M059J (cell line): ENCODE measurements at places on chromosomes 4 and X. TPM values are rescaled to one million over a fixed set of nuclear protein-coding genes. Genes with fewer than 3 reads are reported as not detected.

DNA sequence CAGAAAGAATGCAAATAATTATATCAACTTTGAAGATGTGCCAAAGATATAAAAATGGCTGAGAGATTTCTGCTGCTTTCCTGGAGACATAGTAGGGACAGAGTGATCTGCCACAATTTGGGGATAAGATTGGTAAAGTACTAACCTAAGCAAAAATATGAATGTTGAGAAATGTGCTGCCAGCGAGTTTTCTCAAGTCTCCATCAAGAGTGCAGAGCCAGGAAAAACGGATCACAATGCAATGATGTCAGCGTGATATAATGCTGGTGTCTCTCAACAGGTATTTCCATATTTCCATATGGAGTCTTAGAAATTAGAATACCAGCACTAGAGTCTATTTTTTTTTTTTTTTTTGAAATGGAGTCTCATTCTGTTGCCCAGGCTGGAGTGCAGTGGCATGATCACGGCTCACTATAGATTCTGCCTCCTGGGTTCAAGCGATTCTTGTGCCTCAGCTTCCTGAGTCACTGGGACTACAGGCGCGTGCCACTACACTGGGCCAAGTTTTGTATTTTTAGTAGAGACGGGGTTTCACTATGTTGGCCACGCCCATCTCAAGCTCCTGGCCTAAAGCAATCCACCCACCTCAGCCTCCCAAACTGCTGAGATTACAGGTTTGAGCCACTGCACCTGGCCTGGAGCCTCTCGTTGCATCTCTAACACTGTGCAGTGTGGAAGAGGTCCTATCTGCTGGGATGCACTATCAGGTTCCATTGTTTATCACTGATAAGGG is 893.5 kb downstream of the TRIML1 start:
- DNase-seq, result no peak

The PLP1 gene
- not detected in 2 replicates for total RNA-seq

The POF1B gene
- total RNA-seq, result not detected in 2 replicates

The CFP gene
- not detected in 2 replicates for total RNA-seq

The SPARCL1 gene
- total RNA-seq, result 0.07 and 0.37 TPM in 2 replicates

- DNase-seq, result peak; percentile 57
Observed at GRCh38 chrX:40008791-40009461, 88.8 kb downstream of the BCOR start.

- DNase-seq, result peak; percentile 87
Observed at GRCh38 chrX:15988661-15989603, 134.3 kb upstream of the AP1S2 start.

DNA sequence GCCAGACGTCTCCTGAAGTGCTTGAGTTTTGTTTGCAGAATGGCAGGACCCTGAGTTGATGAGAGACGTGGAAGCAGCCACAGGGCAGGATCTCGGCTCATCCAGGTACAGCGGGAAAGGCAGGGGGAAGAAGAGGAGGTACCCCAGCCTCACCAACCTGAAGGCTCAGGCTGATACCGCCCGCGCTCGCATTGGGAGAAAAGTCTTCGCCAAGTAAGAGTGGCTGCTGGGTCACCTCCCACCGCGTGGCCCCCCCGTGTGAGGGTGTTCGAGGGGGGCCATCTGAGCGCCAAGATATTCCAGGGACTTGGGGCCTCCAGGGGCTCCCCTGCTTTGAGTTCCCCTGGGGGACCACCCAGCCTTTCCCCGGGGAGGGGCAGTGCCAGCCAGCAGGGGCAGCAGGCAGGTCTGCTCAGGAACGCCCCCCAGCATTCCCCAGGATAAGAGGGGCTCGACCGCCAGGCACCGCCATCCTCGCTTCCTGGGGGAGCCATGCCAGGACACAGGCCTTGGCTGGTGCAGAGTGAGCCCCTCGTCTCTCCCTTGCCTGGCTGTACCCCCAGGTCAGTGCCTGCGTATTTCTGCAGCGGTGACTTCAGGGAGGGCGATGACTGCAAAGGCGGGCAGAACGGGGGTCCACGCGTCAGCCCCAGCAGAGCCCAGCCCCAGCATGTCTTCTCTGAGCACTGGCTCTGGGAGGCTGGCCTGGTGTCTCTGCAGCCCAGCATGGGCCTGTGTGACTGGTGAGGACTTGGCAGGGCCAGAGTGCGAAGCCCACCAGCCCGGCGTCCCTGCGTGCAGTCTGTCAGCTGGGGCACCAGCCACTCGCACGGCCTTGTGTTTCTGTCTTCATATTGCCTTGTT is 22.3 kb downstream of the NKX1-1 start:
- DNase-seq, result no peak

- peak; percentile 55 for DNase-seq
Observed at GRCh38 chr4:85591406-85592098, 116.6 kb downstream of the ARHGAP24 start.

The ZNF280C gene
- 8.4 and 10.8 TPM in 2 replicates for total RNA-seq

GRCh38 chr4:151530783-151531182 is 121.8 kb downstream of the FHIP1A start:
- no peak for DNase-seq

The QRFPR gene
- total RNA-seq, result not detected in 2 replicates

DNA sequence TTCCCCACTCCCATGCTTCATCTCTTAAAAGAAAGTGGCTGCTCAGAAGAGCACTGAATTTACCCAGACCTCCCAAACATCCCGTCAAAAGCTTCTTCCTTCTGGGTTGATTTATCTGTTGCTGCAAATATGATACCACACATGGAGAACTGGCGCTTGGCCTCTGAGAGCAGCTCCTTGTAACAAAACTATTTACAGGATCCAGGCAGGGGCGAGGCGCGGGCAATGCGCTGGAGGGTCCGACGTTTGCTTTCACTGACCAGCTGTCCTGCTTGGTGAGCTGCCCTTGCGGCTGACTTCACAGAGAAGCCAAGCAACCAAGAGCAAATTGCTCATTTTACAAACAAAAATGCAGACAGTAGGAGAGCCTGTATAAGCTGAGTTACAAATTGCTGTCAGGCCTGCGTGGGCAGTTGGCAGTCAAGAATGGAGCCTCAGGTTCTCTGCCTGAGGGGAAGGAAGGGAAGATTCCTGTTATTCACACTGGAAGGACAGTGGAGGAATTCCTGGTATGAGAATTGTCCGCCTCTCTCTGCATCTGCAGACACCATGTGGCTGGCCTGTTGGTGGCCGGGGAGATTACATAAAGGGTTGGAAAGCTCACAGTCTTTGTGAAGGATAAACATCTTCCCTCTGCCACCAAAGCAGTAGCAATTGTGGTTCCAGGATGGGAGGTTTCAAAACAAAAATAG is 192.2 kb upstream of the LEF1 start:
- DNase-seq, result peak; percentile 83

The RIPPLY1 gene
- not detected in 2 replicates for total RNA-seq

The PDLIM5 gene
- 49.8 and 54.3 TPM in 2 replicates for total RNA-seq

The MID1 gene
- total RNA-seq, result 30.9 and 44.1 TPM in 2 replicates

The TLR8 gene
- total RNA-seq, result not detected in 2 replicates

The GAGE2A gene
- total RNA-seq, result not detected in 2 replicates

The XK gene
- total RNA-seq, result 1.3 and 1.6 TPM in 2 replicates

The AMOT gene
- total RNA-seq, result 6.7 and 8.9 TPM in 2 replicates

- DNase-seq, result no peak
Observed at GRCh38 chr4:140754918-140755773, 1.0 kb downstream of the TBC1D9 start.

GRCh38 chr4:69775321-69775867 is 15.0 kb upstream of the SULT1B1 start:
- no peak for DNase-seq

DNA sequence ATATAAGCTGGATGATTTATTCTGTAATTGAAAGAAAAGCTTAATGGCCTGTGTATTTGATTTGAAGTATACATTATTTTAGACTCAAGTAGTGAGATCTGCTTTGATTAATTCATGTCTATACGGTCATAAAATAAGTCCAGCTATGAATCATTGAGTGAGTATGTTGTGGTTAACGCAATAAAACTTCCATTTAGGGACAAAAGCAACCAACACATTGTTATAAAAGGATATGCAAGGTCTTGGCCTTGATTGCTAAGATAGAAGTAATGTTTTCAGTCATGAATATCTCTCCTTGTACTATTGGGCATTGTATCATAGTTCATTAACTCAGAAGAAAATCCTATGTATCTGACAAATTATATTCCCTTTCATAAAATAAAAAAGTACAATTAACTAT is 162.1 kb downstream of the EPHA5 start:
- peak; percentile 92 for DNase-seq

DNA sequence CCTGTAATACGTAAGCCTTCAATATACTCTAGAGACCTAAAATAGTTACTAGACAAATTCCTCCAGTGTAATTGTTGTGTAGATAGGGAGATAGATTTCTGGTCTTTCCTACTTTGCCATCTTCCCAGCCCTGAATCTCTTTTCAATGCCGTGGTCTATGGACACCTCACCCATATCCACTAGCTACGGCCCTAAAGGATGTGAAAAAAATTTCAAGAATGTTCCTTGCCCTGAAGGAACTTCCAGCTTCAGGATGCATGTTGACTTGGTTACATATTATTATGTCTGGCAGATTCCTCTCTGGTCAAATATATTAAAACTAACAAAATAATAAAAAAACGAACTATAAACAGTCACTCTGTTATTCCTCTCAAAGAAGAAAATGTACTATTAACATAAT is 52.4 kb upstream of the TSPAN5 start:
- DNase-seq, result peak; percentile 75

The PABPC1L2A gene
- not detected in 2 replicates for total RNA-seq

The SGMS2 gene
- 24.7 and 27.1 TPM in 2 replicates for total RNA-seq

DNA sequence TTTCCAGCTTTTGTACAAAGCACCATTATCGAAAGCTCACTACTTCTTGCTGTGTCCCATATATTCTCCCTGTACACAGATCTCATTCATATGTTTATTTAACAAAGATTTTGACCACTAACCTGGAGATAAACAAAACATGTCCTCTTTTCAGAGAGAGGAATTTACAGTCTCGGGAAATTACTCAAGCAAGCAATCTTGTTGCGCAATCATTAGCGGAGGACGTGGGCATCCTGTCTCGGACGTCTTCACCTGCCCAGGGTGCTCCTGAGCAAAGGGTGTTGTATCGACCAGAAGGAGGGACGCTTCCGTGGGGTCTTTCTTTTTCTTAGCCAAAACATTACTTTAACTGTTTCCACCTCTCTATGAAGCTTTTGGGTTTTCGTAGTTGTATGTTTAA is 66.5 kb upstream of the CLCN4 start:
- DNase-seq, result peak; percentile 57

The NOX1 gene
- not detected in 2 replicates for total RNA-seq

GRCh38 chr4:37243051-37243450 is 1.5 kb upstream of the NWD2 start:
- no peak for DNase-seq

The MTNR1A gene
- not detected in 2 replicates for total RNA-seq

- DNase-seq, result peak; percentile 57
Observed at GRCh38 chr4:173171098-173171497, 2.5 kb downstream of the GALNT7 start.

DNA sequence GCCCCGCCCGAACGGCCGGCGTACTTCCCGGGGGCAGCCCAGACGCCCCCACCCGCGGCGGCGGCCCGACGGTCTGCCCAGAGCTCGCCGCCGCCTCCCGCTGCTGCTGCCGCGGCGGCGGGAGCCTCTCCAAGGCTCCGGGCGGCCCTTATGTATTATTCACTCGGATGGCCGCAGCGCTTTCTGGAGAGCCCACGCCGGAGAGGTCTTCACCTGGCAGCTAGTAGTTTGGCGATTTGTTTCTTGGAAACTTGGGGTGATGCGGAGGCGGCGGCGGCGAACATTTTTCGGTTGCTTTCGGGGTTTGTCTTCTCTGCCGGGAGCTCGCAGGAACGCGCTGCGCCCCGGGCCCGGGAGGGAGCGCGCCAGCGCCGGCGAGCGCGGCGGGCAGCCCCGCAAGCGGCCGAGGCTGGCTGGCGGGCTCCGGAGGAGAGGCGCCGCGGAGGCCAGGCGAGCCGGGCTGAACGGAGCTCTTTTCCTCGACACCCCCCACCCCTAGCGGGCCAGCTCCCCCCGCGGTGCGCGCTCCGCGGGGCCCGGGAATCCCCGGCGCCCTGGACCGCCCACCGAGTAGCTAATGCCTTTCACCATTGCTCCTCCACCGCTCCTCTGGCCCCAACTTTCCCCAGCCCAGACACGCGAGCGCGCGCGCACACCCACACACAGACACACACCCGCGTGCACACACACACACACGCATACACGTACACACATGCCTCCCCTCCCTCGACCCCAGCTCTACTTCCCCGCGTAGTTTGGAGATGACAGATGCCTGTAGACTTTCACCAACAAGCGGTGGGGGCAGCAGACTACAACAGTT is 113.5 kb downstream of the DHX15 start:
- peak; percentile 42 for DNase-seq

- DNase-seq, result peak; percentile 0
Observed at GRCh38 chrX:83916525-83916924, 55.6 kb downstream of the CYLC1 start.

The PDE5A gene
- 42.0 and 51.5 TPM in 2 replicates for total RNA-seq

GRCh38 chr4:122346036-122346435 is 32.8 kb upstream of the ADAD1 start:
- no peak for DNase-seq

GRCh38 chr4:88962396-88962795 is 94.6 kb downstream of the FAM13A start:
- no peak for DNase-seq

DNA sequence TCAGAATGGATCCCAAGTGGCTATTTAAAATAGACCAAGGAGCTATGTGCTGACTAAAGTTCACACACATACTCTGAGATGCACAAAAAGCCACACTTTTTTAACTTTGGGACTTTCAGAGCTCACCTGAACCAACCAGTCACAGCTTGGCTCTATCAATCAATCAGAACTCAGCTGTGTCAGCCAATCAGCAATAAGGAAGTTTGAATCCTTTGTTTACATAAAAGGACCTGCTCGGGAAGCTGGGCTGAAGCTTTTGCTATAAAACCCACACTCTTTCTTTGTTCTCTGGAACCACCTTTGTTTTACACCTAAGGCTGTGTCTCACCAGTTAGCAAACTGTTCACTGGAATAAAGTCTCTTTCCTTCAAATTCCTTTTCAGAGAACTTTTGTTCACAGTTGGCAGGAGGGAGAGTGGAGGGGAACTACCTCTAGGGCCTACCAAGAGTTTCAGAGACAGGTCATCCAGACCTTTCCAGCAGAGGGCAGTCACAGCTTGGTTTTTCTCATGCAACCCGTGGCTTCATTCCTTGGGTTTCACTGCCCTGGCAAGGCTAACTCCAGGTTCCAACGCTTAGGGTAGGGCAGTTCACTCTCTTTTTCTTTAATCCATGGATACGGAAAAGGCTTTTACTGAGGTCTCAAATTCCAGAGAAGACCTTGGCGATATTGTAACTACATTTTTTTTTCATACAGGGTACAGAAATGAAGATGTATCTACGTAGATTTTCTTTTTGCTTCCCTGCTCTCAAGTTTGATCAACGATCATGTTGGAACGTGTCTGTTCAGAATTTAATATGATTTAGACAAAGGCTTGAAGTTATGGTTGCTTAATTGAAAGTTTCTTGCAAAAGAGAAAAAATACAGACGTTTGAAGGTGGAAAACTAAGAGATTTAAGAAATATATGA is 80.7 kb downstream of the GPRIN3 start:
- peak; percentile 73 for DNase-seq

DNA sequence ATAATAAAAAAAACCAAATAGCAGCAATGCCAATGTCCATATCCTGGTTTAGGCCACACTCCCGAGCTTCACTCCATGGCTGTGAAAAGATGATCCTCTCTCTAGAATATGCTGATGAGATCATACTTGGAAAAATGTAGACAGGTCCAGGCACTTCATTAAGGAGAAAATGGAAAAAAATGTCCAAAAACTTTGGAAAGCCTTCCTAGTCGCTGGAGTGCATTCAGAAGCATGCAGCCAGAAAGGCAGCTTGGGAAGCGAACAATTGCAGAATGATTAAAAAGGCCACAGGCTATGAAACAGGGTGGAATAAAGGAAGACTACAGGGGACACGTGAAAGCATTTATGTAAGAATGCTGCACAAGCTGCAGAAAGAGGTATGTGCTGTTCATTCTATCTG is 165.6 kb upstream of the HCCS start:
- DNase-seq, result no peak

The FATE1 gene
- 0.49 and 1.7 TPM in 2 replicates for total RNA-seq

- no peak for DNase-seq
Observed at GRCh38 chr4:87978681-87979080, 3.2 kb downstream of the SPP1 start.
